HEK293T (cell line): ENCODE measurements at places on chromosomes 7 and 10.

GRCh38 chr10:98331885-98332284, 63.9 kb upstream of the LOXL4 start:
- DNase-seq, result peak; percentile 49

DNA sequence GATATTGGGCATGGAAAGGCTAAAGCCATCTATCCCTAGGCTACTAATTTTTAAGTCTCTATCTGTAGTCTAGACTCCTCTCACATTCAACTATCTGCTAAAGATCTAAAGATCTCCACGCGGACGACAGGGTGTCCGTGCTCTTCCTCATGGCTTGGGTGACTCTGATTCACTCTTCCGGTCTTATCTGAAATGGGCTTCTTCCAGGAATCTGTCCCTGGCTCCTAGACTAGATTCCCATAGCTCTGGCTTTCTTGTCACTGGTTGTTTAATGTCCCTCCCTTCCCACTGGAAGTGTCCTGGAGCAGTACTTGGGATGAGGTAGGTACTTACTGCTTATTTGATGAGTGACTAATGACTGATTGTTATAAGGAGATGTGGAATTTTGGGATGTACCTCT, 62.0 kb upstream of the PODXL start:
- no peak for DNase-seq

DNA sequence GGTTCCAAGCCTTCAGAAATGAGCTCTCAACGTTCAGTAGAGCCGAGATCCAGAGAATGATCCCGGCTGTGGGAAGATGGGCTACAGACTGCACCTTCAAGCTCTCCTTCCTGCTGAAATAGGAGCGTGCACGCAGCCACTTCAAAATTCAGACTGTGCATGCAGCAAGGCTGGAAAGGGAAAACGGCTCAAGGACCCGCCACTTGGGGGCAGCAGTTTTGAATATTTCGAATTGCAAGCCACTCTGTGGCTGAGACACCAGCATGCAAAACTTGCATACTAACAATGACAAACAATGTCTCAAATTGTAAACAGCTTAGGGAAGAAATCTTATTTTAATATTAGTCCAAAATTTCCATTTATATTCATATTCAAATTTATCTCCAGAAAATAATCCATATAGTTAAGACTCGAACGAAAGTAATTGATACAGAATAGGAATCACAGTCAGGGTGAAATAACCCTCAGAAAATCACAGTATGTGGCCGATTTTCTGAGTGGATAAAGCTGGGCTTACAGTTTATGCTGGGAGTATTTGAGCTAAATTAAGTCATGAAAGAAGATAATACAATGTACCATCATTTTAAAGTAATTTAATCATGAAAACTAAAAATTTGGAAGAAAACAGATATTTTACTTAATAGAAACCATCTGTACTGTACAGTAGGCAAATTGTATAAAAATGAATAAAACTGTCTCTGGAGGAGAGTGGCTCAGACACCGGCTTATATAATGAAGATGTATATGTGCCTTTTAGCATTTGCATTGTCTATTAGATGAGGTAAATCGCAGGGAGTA, 137.9 kb upstream of the MKI67 start:
- peak; percentile 68 for DNase-seq

GRCh38 chr7:98315318-98315993, 34.0 kb downstream of the BRI3 start:
- no peak for DNase-seq

GRCh38 chr10:116848032-116848943, 1.0 kb upstream of the ENO4 start:
- no peak for DNase-seq

- no peak for DNase-seq
Observed at GRCh38 chr7:2702594-2702957, 14.6 kb downstream of the AMZ1 start.
